ENCODE measurements at places on chromosomes 7 and 10. TPM values are rescaled to one million over a fixed set of nuclear protein-coding genes. Genes with fewer than 3 reads are reported as not detected.

The MOGAT3 gene
- not detected for total RNA-seq

The RHOBTB1 gene
- total RNA-seq: 44.7 TPM

The CRYGN gene
- total RNA-seq: 1.7 TPM

The CYP3A7 gene
- not detected for total RNA-seq

The ELAPOR2 gene
- 22.6 TPM for total RNA-seq

- no peak for DNase-seq
These were observed 31.8 kb upstream of the GARS1 start for GRCh38 chr7:30562909-30563308.

GRCh38 chr7:1899196-1899595 lies 229.1 kb downstream of the ELFN1 start:
- DNase-seq: peak; percentile 44

- DNase-seq: no peak
These were observed 3.4 kb downstream of the GET4 start for GRCh38 chr7:879706-880105.

DNA sequence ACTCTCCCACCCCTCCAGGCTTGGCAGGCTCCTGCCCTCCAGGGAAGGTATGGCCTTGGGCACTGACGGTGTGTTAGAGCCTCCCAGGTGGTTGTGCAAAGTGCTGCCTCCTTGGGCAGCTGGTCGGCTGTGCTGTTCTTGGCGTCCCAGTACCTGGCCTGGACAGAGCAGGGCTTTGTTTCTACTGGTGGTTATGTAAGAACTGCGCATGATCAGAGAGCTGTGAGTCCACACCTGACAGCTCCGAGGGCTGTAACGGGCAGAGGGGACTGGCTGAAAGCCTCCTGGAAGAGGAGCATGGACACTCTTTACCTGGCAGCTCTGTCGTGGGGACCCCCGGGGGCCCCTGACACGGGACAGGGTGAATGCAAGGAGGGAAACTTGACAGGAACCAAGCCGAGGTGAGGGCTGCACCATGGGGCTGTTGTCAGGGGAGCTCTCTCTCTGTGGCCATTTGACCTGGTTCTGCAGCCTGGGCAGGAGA lies 3.1 kb upstream of the SFRP5 start:
- no peak for DNase-seq

DNA sequence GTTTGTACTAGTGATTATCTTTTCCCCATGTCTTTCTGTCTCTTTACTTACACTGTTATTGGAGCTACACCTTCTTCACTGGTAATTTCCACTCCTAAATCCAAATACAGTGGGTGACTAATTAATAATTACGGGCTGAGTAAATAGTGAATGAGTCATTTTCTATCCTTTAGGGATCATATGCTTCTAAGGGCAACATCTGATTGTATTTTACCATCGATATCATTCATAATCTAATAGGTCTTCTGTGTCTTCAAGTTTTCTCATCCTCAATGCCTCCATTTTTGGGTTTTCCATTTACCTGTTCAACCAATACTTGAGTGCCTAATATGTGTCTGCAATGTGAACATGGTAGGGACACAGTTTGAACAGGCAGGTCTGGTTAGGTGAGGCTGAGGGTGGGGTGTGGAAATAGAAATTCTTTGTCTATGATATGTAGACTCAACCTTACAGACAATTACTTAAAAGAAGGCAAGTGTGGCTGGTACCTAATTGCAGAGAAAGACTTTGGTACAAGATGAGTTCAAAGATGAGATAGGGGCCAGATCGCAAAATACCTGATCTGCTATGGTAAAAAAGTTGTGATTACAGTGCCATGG lies 5.9 kb upstream of the DHX32 start:
- no peak for DNase-seq

GRCh38 chr7:155237297-155237696 lies 60.4 kb upstream of the INSIG1 start:
- no peak for DNase-seq

DNA sequence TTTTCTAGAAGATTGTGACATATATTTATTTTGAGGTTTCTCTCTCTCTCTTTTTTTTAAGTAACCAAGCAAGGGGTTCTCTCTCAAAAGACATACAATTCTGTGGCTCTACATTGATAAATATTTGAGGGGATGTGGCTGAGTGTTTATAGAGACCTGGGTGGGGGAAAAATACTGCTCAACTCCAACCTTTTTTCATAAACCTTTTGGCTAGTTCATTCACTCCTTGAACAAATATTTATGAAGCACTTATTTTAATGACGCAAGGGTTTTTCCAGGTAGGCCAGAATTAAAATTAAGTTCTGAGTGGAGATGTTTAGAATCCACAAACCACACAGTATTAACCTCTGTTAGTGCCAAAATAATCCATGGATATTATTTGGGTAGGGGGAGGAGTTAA lies 100.2 kb downstream of the PTPRE start:
- no peak for DNase-seq

- no peak for DNase-seq
These were observed 873.9 kb upstream of the MBL2 start for GRCh38 chr10:53646525-53646924.

- no peak for DNase-seq
These were observed 23.4 kb upstream of the DPYSL4 start for GRCh38 chr10:132163278-132163765.

DNA sequence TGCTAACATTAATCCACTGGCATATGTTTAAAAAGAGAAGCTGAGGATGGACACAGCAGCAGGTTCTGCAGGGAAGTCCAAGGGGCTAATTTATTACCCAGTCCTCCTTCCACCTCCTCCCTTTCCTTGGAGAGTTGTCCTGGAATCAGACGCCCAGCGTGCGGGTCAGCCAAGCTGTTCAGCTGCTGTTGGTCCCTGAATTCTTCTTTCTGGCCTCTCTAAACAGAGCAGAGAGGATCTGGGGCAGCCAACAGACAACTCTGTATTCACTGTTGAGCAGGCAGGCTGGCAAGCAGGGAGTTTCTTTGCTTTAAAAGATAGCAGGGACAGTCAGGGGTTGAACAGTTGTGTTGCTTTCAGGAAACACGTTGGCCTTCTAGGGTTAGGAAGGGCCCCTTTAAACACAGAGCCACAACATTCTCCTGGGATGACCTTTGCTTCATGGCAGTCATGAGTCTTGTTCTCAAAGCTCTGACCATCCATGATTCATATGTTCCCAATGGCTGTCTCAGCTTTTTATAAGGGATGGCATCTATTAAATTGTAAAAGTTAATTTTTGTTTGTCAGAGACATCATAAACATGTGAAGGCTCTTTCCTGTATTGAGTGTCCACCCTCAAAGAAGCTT lies 217.0 kb downstream of the CREB5 start:
- peak; percentile 18 for DNase-seq

GRCh38 chr10:7846591-7846990 lies 28.3 kb downstream of the TAF3 start:
- no peak for DNase-seq

- no peak for DNase-seq
These were observed 398.0 kb downstream of the NXPH1 start for GRCh38 chr7:8831376-8831775.

GRCh38 chr10:607545-608185 lies 81.8 kb downstream of the DIP2C start:
- DNase-seq: no peak

- peak; percentile 80 for DNase-seq
These were observed 340.3 kb upstream of the PRKCQ start for GRCh38 chr10:6920072-6921019.

DNA sequence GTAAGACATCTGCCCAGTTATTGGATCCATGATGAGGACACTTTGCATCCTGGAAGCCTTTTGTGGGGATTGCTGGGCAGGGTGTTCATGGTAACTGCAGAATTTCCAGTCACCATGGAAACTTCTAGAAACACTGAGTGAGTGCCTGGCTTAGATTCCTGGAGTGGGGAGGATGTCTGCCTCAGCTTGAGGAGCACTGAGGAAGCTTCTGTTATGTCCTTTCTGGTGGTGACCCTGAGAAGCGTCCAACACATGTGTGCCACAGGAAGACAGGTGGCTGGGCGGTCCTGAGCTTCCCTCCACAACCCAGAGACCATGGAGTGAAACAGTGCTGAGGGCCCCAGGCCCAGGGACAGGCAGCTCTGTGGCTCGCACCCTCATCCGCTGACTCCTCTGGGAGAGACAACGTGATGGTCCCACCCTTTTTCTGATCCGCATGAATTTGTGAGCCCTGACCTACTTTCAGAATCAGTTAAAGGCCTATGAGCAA lies 191.8 kb upstream of the CXCL12 start:
- DNase-seq: peak; percentile 49

GRCh38 chr10:36091007-36091406 lies 448.9 kb upstream of the FZD8 start:
- DNase-seq: no peak

DNA sequence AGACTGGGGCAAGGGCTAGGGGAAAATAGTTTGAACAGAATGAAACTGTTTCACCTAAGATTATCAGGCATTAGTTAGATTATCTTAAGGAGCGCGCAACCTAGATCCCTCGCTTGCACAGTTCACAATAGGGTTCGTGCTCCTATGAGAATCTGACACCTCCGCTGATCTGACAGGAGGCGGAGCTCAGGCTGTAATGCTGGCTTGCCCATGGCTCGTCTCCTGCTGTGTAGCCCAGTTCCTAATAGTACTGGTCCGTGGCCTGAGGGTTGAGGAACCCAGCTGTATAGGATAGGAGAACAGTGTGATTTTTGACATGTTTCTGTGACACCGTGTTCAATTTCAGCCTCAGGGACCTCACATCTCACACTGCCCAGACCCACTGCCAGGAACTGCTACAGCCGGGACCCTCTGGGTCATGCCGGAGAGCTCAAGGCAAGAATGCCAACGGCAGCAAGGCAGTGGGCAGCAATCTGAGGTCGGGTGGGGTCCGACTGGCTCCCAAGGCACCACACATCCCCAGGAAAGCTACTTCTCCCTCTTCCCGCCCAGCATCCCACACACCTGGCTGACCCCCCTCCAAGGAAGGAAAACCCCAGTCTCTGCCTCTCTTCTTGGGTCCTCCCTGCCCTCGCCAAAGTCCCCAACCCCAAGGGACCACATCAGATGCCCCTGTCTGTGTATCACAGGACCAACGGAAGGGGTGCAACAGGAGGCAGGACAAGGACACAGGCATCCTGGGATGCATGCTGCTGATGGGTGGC lies 31.7 kb downstream of the CAMK2B start:
- DNase-seq: peak; percentile 7

DNA sequence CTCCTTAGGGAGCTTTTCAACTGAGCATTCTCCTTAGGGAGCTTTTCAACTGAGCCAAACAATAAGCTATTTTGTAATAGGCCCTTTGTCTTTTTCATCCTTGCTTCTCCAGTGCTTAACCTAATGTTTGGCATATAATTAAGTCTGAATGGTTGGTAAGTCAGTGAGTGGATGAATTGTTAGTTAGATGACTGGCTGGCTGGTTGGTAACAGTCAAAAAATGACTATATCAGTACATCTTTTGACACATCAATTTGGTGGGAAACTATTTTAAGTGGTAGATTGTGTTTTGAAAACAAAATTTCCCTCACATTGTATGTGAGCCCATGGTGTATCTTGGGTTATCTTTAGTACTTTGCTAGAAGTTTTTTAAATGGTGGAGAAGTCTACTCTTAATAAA lies 16.4 kb downstream of the ING3 start:
- DNase-seq: no peak

DNA sequence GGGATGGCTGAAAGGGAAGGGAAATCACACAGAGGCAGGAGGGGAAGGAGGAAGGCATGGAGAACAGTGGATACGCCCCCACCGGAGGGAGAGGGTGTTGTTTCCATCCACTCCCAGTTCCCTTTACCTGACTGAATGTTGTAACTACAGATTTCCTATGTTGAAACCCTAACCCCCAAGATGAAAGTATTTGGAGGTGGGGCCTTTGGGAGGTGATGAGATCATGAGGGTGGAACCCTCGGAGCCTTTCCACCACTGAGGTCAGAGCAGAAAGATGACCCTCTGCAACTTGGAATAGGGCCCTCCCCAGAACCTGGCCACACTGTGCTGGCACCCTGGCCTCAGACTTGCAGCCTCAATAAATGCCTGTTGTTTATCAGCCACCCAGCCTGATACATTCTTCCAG lies 48.6 kb upstream of the CNPY1 start:
- no peak for DNase-seq

GRCh38 chr7:30800785-30801252 lies 29.6 kb downstream of the MINDY4 start:
- DNase-seq: peak; percentile 78
